Effector memory CD4-positive, alpha-beta T cell (primary cell): ENCODE measurements at places on chromosomes 1 and 21.

GRCh38 chr1:161198194-161198896 is 509 bp downstream of the ADAMTS4 start:
- DNase-seq: no peak

DNA sequence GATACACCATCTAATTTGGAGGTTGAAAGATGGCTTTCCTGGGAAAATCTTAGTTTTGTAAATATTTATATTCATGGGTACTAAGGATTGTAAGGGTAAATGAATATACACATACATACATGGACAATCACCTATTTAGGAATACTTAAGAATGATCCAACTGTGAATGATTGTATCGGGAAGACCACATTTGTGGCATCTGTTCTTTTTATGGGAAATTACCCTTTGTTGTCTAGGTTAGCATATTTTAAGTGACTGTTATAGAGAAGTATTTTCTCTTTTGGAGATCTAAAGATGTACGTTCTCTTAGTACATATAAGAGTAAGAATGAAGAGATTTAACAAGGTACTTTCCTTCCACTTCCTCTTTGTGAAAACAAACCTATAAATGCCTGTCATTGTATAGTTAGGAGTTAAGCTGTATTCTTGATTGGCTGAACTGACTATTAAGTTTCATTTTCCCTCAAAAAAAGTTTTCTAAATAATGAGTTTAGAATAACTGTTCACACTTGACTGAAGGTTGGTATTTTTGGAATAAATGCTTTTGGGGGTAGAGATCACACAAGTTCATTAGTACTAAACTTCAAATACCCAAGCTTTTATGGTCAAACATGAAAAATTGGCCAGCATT is 26.7 kb downstream of the SNX7 start:
- DNase-seq: no peak

DNA sequence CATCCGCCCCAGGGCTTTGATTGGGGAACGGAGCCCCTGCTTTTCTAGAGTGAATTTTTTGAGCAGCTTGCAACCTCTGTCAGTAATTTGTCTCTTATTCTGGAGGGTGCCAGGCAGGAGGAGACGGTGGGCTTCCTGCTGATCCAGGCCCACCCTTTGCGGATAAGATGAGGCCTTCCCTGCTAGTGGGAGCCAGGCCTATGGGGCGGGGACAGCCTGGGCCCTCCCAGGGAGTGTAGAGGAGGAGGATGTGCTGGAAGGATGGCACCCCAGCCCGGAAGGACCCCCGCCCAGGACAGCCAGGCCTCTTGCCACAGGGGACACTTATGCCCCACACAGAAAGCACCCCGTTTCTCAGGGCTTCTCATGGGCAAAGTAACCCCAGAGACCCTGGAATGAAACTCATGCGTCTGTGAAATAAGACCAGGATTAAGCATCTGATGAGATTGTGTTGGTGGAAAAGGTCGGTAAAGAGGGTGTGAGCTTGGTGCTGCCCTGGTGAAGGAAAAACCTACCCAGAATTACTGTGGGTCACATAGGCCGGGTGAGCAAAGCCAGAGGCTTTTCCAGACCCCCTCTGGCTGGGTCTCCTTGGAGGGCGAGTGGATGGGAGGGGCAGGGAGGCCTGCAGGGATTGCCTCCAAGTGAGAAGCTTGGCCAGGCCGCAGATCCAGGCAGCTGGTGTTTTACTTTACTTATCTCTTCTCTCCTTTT is 118.7 kb downstream of the SIK1 start:
- DNase-seq: no peak

GRCh38 chr21:45078877-45079281 is 4.5 kb downstream of the ADARB1 start:
- peak; percentile 72 for DNase-seq

DNA sequence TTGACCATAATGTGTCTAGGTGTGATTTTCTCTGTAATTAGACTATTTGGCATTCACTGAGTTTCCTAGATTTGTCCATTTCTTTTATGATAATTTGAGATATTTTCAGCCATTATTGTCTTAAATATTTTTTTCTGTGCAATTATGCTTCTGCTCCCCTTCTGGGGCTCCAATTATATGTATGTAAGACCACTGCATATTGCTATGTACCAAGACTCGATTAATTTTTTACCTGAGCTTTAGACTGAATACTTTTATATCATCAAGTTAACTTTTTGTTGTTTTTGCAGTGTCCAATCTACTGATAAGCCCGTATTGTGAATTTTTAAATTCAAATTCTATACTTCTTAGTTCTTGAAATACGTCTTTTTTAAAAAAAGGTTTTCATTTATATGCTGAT is 5.1 kb upstream of the TAF1A start:
- no peak for DNase-seq

- DNase-seq: no peak
Observed at GRCh38 chr1:214902636-214903320, 179.8 kb upstream of the KCNK2 start.

- DNase-seq: no peak
Observed at GRCh38 chr1:41812453-41812852, 106.3 kb downstream of the HIVEP3 start.

DNA sequence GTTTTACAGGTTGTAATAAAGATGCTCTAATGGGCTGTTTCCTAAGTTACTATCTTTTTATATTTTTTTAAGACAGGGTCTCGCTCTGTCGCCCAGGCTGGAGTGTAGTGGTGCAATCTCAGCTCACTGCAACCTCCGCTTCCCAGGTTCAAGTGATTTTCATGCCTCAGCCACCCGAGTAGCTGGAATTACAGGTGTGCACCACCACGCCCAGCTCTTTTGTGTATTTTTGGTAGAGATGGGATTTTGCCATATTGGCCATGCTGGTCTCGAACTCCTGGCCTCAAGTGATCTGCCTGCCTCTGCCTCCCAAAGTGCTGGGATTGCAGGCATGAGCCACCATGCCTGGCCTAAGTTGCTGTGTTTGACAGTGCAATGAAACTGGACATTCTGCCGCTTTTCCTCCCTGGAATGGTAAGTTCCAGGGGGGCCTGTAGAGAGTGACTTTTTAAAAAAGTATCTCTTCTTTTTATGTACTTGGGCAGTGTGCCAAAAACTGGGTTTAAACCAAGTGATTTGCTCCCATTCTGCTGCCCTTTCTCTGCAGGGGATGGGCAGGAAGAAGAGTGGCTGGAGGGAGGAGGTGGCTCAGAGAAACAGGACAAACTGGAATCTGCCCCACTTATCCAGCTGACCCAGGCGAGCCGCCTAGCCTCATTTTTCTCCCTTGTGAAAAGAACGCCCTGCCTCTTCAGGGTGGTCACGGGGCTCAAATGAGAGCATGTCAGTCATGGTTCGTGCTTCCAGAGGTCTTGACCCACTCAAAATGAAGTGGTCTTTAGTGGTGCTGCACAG is 2.3 kb downstream of the SLC37A1 start:
- no peak for DNase-seq

DNA sequence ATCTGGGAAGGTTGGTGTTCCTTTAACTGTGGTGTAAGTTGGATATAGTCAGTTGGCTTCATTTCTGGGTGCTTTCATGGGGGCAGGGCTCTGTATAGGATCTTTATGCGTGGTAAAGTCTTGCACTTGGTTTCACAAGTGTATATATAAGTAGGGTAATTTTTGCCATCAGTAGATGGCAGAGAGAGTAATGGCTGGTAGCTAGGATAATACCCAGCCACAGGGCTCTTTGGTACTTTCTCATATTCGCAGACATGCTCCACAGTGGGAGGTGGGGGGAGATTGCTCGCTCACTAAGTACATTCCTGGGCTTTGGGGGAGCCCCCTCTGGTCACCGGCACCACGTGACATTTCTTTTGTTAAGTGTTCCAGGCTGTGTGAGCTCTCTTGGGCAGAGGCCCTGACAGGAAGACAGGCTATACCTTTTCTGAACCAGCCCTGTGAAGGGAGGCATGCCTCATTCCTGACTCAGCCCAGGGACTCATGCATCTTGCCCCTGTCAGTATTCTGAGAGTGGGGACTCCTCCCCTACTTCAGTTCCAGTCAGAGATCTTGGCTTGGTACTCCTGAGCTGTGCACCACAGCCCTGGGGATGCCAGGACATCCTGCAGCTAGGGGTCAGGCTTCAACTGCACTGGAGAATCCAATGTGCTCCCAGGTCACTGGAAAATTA is 37.6 kb downstream of the FCRL2 start:
- DNase-seq: no peak

DNA sequence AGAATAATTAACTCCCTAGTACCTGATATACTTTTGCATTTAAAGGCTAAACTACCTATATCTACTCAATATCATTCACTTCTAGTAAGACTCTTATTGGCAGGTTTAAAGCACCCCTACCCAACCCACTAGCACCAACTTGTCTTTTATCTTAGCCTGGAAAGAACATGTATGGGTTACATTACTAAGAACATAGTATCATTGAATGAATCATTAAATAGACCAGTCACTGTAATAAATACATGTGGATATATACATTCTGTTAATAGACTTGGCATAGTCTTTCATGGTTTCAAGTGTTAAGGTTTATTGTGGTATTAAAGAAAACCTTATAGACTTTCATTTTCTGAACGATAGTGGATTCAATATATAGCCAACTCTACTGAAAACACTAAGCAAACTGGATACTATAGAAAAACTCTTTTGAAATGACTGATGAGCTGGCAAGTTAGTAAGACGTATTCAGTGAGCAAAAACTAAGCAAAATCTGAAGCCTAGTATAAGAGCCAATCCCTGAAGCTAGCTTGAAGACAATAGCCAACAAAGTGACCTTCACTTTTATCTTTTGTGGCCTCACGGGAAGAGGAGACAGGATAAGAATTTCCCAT is 10.3 kb downstream of the HIVEP3 start:
- no peak for DNase-seq

DNA sequence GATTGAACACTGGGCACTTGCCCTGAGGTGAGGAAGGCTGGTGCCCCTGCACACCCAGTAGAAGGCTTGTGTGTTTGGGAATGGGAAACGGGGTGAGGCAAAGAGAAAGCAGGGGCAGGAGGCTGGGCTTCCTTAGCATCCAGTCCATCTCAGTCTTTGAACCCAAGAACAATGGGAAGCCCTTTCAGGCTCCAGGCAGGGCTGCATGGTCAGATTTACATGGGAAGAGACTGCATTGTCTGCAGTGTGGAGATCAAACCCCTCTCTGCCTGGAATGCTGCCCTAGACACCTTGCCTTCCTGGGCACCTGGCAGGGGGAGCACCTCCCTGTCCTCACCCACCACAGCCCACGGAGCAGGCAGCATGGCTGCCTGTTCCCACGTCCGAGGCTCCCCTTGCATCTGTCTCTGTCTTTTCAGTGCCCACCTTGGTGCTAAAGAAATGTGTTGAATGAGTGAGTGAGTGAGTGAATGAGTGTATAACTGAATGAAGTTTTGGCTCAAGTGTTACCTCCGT is 268.5 kb downstream of the GRIK3 start:
- DNase-seq: no peak

DNA sequence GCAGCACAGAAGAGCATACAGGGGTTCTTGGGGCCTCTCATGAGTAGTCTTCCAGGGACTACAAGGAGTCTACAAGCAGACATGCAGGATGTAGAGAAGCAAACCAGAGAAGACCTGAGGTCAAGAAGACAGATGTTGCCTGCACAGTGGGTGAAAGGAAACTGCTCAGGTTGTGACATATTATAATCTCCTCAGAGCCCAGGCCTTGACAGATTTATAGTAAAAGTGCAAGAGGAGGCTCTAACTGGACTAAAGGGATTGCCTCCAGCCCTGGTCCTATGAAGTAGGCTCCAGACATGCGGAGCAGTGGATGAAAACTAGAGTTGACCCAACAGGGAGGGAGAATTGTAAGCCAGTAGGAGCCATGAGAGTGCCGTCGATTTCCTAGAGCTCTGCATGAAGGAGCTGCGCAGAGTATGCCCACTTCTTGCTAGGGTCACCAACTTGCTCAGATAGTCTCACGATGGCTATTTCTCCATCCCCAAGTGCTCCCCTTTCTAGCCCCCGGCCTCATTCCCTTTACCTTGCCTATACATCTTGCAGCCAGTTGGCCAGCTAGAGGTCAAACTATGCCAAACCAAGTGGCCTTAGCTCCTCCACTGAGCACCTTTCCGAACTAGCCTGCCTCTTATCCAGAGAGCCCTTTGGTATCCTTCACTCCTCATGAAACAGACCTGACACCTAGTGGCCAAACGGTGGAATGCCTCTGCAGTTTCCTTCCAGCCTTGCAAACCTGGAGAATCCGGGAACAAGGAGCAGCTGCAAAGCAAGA is 36.2 kb upstream of the IPO9 start:
- peak; percentile 26 for DNase-seq

DNA sequence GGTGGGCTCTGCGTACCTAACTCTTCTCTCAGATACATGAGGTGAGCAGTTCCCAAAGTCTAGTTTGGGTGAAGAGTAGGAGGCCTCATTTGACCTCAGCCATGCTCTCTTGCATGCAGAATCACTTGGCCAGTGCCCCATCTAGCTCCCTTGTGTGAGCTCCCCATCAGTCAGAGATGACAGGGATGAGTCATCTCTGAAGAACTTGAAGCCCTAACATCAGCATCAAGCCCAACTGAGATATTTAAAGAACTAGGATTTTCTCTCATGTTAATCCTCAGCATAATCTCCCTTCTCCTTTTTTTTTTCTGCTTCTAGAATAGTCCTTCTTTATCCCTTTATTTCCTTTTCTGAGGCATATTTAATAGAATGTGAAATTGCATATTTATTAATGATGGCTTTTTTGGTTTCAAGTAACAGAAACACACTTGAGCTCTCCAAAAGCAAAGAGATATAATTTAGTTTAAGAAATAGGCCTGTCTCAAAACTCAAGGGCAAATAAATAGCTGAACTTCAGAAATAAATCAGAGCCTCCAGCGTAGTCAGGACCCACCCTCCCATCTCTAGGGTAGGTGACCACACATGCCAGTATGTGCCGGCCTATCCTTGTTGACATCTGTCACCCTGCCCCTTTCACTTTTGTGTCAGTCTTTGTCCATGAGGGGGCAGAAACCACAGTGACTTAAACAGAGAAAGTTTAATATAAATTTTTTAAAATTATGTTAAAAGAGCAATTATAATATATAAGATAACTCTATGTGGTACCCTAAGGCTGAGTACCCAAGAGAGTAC is 112.3 kb downstream of the TSEN15 start:
- no peak for DNase-seq

DNA sequence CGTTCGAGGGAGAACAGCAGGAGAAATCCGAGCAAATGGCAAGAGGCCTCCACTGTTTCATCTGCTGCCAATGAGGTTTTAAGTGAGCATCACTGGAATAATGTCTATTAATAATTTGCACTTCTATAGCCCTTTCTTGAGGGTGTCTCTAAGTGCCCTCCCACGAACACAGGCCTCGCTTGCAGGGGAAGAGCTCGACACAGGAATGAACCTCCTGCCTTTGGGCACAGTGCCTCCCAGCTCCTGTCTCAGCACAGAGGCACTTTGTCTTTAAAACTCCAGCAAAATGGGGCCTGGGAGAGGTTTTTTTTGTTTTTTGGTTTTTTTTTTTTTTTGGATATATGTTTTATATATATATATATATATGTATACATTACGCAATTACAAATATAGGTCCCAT is 56.6 kb downstream of the OLIG1 start:
- DNase-seq: no peak

- DNase-seq: no peak
Observed at GRCh38 chr1:87449348-87449963, 120.8 kb downstream of the LMO4 start.

DNA sequence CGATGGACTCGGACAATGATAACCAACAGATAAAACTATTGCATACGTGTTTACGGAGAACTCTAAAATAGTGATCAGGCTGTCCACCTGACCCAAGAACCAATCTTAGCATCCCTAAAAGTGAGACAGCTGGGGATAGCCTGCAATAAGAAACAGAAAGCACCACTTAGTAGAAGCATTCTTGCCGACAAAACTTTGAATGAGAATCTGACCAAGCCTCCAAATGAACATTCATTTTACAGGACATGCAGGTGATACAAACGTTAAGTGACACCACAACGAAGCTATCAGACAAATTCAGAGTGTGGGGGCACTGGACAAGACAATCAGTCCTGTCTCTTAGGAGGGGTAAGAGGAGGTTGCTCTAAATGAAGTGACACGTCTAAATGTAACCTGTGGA is 1.2 kb downstream of the PSMG1 start:
- DNase-seq: no peak
